Ascending aorta (tissue), 2 donors: ENCODE measurements at places on chromosomes 16 and 17.

- no peak for DNase-seq
Measured at GRCh38 chr17:16479264-16479663, 12.7 kb downstream of the LRRC75A start.

DNA sequence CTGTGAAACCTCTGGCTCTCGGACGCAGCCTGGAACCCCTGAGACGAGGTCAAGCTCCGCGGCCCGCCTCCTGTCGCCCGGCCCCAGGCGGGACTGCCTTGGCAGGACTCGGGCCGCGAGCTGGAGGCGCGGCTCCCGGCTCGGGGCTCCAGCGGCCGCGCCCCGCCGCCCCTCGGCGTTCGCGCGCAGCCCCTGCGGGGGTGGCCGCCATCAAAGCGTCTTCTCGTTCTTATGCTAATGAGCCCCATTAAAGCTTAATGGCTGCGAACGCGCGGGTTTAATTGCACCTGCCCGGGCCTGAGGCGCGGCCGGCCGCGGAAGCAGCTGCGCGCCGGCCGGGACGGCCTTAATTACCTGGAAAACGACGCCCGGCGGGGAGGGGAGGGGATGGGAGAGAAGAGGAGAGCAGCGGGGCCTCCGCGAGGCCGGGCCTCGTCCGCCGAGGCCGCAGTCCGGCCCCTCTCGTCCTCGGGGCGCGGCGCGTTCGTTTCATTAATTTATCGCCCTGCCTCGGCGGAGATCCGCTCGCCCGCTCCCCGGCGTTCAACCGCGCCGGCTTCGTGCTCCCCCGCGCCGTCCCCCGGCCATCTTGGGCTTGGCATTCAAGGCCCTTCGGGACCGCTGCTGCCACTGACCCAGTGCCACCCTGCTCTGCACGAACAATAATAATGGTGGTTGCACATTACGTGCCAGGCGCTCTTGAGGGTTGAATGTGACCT is 19.2 kb downstream of the RAI1 start:
- no peak for DNase-seq

GRCh38 chr17:76077584-76078110 is 1.3 kb upstream of the ZACN start:
- no peak for DNase-seq

- DNase-seq: no peak
Measured at GRCh38 chr17:66468241-66469087, 166.1 kb downstream of the PRKCA start.

DNA sequence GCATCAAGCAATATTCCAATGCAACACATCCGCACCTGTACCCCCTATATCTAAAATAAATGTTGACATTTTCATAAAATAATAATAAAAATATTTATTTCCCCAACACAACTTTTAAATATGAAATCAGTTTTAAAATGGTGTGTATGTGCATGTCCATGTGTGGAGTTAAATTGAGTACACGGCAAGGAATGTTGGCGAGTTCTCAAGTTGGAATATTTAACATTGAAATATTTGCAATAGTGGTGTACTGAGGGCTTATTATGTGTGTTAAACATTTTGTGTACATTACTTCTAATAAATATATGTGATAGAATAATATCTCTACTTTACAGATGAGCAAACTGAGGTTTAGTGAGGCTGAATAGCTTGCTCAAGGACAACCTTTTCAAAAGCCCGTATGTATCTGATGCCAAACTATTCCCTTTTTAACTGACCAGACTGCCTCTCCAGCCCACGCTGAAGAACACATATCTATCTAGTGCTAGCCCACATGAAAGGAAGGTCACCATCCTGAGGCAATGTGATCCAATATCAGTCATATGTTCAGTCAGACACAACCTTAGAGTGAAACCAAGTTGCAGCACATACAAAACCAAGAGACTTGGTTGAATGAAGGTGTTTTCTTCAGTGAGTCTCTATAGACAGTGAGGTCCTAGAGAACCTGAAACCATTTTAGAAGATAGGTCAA is 192.2 kb upstream of the CDH11 start:
- no peak for DNase-seq

GRCh38 chr17:72039490-72039889 is 81.3 kb upstream of the SOX9 start:
- DNase-seq: no peak

- no peak for DNase-seq
Measured at GRCh38 chr16:49959552-49960277, 65.3 kb upstream of the CNEP1R1 start.
